Upper lobe of left lung (tissue), 6 donors: ENCODE measurements at places on chromosomes 7 and 10. TPM values are rescaled to one million over a fixed set of nuclear protein-coding genes. Genes with fewer than 3 reads are reported as not detected.

DNA sequence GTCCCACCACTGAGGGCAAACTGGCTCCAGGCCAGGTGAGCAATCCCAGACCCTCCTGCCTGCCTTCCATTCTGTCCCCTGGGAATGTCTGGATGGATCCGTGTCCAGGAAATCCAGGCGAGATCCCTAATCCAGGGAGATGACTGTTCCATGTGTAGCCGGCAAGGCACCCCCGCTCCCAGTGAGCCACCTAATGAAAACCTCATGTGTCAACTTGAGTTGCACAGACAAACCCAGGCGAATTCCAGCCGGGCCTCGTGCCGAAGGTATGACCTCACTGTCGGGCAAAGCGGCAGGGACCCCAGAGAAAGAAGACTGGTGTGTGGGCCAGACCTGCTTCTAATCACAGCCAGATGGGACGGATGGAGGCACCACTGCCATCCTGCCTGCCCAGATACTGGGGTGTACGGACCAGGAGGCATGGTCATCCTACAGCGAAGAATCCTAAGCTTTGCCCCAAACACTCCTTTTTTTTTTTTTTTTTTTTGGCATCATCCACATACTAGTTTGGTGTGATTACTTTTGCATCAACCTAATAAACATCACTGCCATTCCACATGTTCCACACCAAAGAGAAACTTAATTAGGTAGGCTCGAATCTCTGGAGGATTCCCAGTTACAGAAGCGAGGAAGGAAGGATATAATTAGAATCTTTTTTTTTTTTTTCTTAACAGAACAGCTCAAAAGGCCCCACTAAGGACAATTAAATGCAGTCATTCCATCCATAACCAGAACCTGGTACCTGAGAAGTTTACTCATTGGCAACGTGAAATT is 313.1 kb downstream of the CALN1 start:
- DNase-seq: peak; percentile 22

GRCh38 chr7:3482147-3482921 is 181.3 kb downstream of the SDK1 start:
- no peak for DNase-seq

DNA sequence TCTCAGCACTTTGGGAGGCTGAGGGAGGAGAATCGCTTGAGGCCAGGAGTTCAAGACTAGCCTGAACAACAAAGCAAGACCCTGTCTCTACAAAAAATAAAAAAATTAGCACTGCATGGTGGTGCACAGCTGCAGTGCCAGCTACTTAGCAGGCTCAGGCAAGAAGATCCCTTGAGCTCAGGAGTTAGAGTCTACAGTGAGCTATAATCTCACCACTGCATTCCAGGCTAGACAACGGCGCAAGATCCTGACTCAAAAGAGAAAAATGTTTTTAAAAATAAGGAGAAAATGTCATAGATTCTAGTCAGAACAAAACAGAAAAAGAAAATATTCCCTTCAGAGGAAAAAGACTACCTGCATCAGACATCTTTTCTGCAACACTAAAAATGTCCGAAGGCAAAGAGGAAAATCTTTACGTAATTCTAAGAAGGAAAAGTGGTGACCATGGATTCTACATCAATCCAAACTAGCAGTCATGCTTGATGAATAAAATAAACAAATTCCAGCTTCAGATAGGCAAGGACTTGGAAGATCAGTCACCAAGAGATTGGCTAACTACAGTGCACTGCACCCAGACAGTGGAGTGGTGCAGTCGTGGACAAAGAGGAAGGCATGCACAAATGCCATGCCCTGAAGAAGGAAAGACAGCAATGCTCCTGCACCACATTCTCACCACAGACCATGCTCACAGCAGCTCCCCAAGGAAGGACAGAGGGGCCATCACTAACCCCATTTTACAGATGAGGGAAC is 54.3 kb downstream of the ERCC6 start:
- DNase-seq: no peak

- DNase-seq: no peak
These were observed 3.0 kb downstream of the PIP4K2A start for GRCh38 chr10:22711373-22711772.

GRCh38 chr7:134789967-134790685 is 10.7 kb downstream of the CALD1 start:
- no peak for DNase-seq

Gene SFRP4
- total RNA-seq: 12.2 TPM

DNA sequence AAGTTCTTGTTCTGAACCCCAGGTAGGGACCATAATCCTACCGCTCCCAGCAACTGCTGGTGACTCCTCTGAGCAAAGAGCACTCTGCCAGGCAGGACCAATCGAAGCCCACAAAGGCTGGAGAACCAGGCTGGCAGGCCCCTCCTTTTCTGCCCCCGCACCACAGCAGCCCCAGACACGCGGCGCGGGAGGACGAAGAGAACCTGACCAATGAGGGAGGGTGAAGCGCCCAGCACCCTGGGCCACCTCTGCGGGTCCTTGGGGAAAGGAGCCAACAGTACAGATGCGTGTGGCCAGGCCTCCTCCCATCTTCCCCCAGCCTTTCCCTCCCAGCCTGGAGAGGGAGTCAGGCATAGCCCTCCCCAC is 25.9 kb downstream of the CTBP2 start:
- no peak for DNase-seq

Gene MYO1G
- 46.5 TPM for total RNA-seq

DNA sequence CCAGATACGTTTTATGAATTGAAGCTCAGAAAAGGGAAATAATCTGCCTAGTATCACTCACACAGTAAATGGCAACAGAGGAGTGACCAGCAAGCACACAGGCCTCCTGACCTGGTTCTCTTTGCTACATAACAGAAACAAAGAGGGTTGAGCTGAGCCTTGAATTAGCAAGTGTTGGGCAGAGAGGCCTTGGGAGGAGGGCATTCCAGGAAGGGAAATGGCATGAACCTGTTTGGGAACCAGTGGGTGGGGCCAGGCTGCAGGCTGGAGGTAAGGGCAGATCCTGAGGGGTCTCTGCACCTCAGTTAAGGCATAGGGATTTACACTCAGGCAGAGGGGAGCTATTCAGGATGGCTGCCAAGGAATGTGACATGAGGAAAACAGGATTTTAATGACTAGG is 24.8 kb upstream of the CYCS start:
- DNase-seq: no peak

Gene AGAP9
- total RNA-seq: 13.5 TPM

DNA sequence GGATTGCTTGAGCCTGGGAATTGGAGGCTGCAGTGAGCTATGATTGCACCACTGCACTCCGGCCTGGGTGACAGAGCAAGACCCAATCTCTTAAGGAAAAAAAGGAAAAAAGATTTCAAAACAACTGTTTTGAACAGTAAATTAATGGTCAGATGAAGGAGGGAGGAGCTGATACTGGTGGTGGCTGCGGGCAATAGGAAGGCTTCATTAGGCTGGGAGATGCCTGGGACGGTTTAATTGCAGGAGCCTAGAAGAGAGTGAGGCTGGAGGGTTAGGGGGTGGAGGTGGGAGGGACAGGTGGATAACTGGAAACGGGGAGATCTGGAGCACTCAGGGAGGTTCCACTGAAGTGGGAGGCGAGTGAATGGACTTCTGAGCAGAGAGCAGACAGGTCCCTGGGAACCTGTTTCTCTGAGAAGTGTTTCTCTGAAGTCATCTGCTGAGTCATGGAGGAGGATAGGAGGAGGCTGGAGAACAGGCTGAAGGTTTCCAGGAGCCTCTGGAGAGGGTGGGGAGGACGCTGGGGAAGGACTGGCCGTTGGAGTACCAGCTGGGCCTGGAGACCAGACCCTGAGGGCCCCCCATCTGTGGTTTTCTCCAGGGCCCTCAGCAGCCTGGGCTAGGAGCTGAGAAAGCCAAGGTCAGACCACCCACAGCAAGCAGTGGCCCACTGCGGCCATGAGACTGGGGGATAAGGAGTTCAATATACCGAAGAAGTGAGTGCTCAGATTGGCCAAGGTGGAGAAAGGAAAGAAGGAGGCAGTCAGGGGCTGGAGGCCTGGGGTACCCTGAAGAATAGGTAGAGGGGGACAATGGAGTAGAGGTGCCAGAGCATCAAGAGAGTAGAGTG is 14.4 kb upstream of the YWHAG start:
- peak; percentile 79 for DNase-seq
